ENCODE measurements at places on chromosomes 12 and 14.

- no peak for DNase-seq
Measured at GRCh38 chr12:92047393-92047826, 98.2 kb downstream of the BTG1 start.

DNA sequence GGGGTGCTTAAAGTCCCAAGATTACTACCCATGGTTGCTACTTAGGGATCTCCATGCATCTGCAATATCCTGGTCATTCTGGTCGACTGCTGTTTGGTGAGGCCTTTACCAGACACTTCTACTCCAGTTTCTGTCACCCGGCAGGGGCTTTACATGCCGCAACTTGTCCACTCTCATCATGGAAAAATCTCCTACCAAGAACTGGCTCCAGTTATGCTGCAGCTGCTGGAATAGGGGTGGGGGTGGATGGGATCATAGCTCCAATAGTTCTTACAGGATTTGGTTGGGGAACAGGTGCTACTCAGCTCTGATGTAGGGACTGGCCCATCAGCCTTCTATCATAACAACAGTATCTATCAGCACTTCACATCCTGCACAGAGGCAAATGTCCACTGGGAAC is 51.6 kb downstream of the SPTB start:
- DNase-seq = no peak

DNA sequence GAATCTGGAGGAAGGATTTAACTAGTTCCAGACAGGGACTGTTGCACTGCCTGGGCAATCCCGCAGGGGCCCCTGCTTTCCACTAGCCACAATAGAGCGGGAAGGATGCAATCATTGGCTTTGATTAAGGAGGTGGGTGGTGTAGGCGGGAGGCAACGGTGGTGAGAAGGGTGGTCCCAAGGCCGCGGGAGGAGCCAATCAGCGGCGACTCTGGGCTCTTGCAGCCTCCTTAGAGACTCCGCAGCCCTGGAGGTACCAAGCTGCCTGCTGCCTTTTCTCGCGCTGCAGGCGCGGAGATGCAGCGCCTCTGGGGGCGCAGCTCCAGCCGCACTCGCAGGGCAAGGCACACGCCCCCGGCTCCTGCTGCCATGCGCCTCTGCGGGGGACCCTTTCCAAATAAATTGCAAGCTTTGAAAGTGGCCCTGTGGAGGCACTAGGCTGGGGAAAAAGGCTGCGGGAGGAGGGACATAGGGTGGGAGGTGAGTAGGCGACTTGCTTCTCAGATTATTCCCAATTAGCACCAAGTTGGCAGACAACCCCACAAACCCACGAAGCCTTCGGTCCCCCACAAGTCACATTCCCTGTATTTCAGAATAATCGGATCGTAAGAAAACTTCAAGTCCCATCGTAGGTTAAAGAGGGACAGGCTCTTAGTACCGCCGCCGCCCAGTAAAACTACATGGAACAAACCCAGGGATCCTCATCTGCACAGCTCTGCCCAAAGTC is 858 bp upstream of the KCNA1 start:
- DNase-seq = peak; percentile 8

GRCh38 chr12:120079411-120080400 is 36.8 kb downstream of the RAB35 start:
- DNase-seq = no peak

- DNase-seq = peak; percentile 40
Measured at GRCh38 chr12:123151457-123152454, 866 bp upstream of the PITPNM2 start.

GRCh38 chr14:55936691-55937090 is 181.5 kb upstream of the PELI2 start:
- no peak for DNase-seq

GRCh38 chr14:29548948-29549370 is 378.7 kb downstream of the PRKD1 start:
- no peak for DNase-seq

DNA sequence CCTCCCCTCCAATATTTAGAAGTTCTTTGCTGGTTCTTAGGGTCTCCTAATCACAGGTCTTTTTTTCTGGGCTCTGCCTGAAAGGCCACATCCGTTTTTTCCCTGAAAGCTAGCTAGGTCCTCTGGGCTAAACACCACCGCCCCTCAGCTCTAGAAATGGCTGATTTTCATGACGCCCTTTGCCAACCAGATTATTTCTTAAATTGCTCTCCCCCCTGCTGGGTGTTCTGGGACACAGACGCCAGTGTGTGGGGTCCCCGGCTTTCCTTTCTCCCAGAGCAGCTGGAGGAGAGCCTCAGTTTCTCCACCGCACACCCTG is 45.3 kb upstream of the ATP23 start:
- DNase-seq = no peak

DNA sequence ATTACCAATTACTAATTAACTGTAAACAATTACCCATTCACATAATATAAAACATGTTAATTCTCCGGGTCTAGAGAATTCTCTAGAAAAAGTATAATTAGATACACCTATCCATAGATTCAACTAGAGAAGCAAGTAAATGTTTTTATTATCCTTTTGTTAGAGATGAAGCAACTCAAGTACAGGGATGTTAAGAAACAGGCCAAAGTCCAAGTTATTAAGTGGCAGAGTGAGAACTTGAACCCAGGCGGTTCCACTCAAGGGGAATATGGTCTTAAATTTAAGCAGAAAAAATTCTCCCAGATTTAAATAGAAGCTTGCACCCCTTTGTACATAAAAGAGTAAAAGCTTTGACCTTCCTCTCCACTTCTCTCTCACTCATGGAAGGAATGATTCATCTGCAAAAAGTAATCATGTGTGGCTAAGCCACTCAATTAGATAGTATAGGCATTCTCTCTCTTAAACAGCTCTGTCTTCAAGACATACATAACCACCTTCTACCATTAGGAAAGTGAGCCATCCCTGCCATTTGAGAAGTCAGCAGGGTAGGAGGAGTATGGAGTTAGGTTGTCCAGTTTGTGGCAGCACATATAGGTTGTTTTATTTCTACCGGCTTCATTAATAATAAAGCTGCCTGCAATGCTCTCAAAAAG is 34.1 kb downstream of the ERGIC2 start:
- DNase-seq = no peak

DNA sequence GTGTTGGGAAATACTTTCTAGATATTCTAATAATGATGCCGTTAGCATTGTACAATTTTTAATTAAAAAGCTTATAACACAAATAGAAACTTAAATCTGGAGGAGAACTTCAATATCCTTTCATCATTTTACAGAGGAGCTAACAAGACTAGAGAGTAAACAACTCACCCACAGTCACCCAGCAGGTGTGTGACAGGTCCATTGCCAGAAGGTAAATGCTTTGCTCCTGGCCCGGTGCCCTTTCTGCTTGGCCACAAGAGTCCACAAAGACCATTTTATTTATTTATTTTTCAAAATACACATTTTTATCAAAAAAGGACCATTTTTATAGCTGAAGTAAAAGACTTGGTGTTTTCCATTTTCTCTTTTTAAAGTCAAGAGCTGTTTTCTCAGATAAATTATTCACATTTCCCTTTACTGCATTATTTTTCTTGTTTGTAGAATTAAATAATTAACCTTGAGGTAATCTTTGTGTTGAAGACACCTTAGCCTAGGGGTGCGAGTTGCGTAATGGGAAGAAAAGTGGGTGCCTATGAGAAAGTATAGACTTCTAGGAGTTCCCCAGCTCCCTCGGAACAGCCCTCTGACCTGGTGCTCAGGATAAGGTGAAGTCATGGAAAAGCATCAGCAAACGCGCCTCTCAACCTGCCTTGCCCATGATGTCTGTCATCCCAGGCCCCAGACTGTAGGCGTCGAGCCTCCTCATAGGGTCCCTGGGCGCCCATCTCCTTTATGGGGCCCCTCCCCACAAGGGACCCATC is 26.3 kb upstream of the AMIGO2 start:
- no peak for DNase-seq

GRCh38 chr12:127507341-127507740 is 759.6 kb upstream of the TMEM132C start:
- no peak for DNase-seq

DNA sequence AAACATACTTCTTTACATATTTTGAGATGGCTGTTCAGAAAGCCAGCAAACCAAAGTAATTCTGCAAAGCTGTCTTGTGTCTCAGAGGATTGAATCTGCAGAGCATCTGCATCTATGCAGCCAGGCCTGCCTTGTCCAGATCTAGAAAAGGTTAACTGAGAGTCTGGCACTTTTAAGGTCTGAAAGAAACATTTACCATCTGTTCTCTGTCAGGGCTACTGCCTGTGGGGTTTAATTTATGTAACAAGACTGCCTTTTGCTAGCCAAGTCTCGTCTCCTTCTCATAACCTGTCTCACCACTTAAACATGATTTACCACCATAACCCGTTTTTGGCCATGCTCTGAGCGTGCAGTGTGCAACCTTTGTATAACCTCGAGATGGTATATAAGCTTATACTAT is 194.2 kb downstream of the SYT10 start:
- no peak for DNase-seq

GRCh38 chr12:71455028-71455737 is 15.6 kb downstream of the LGR5 start:
- DNase-seq = no peak

DNA sequence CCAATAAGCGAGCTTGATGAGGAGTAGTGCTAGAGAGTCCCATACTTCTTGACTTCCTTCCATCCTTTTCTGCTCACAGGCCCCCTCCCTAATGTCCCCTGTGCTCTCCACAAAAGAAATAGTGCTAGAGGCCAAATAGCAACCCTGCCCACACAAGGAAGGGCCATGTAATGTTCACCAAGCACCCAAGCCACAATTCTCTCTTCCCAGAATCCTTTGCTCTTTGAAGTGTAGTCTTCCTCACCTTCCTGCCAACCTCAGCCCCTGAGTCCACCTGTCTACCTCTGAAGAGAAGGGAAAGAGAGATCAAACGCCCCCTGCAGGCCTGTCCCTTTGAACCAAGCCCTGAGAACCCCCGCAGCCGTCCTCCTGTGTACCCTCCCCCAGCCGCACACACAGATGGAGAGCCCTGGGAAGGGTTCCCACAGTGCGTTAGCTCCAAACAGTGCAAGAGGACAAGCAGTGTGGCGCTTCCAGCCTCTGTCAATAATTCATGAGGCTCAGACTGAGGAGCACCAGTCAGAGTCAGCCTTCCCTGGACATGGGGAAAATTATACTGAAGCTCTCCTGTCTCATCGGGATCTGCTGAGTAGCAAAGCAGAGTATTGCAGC is 1.9 kb upstream of the DHRS4 start:
- DNase-seq = no peak

DNA sequence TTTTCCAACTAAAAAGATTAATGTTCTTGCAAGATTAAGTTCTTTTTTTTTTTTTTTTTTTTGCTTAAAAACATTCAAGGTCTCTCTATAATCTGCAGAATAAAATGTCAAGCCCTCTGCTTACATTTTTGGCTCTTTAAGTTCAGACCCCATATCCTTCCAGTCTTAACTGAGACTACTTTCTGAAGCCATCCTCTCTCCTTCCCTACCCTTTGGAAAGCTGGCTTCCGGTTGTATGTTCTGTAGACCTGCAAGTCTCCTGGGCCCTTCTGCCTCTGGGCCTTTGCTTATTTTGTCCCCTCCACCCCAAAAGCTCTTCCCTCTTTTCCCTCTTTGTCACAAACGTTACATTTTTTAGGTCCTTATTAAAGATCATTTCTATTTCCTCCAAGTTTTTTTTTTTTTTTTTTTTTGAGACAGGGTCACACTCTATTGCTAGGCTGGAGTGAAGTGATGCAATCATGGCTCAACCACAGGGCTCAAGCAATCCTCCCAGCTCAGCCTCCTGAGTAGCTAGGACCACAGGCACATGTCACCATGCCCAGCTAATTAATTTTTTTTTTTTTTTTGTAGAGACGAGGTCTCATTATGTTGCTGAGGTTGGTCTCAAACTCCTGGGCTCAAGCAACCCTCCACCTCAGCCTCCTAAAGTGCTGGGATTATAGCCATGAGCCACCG is 46.5 kb downstream of the PTPRB start:
- DNase-seq = no peak

DNA sequence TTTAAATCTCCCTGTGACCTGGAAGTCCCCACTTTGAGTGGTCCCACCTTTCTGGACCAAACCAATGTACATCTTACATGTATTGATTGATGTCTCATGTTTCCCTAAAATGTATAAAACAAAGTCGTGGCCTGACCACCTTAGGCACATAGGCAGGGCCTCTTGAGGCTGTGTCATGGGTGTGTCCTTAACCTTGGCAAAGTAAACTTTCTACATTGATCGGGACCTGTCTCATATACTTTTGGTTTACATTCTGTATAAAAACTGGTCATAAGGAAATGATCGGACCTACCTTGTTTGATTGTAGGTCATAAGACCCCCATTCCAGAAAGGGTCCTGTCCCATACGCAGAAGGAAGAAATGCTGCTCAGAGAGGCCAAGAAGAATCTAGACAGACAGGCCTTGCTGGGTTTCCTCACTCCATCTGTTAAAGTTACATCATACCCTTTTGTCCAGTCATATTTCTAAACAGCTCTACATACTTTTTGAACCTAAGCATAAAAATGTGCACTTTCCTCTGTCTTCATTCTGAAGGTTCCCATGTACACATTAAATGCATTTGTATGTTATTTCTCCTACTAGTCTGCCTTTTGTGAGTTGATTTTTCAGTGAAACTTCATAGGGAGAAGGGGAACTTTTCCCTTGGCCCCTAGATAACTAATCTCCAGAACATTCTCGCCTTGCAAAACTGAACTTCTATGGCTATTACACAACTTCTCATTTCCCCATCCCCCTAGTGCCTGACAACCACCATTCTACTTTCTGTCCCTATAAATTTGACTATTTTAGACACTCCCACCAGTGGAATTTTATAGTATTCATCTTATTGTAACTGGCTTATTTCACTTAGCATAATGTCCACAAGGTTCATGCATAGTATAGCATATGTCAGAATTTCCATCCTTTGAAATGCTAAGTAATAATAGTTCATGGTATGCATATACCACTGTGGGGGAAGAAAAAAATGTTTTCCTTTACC is 30.2 kb upstream of the CPM start:
- DNase-seq = no peak
